Foreskin fibroblast (primary cell): ENCODE measurements at places on chromosomes 4 and X.

- no peak for DNase-seq
Measured at GRCh38 chr4:143692241-143692640, 8.2 kb downstream of the FREM3 start.

GRCh38 chr4:13705521-13706041 is 78.1 kb upstream of the BOD1L1 start:
- DNase-seq = no peak

DNA sequence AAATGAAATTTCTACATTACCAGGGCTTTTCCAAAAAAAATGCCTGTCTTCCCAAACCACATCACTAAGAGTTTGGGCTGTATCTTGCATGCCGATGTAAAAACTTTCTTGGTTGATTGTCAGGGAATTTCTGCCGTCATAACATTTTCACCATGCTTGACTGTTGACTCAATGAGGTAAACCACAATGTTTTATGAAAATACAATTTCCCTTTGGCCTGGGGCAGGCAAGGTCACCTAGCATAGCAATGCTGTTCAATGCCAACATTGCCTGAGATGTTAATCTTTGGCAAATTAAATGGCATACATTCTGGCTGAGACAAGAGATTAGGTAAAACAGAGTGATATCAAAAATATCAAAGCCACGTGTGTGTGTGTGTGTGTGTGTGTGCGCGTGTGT is 137.1 kb upstream of the TBL1X start:
- peak; percentile 58 for DNase-seq

DNA sequence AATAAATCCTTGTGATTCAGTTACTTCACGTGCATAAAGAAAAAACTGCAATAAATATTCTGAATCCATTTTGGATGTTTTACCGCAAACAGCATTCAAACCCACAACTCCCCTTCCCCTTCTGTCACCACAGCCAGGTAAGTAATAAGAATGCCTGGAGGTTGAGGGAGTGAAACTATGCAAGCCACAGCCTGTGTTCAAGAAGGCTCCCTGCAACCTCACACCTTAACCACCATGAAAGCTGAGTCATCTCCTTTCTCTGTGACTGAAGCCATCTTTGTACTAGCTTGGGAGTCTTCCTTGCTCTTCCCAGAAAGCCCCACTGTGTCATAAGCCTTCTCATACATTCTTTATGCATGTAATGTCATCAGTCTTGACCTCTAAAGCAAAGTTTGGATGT is 297.0 kb upstream of the PUDP start:
- no peak for DNase-seq

DNA sequence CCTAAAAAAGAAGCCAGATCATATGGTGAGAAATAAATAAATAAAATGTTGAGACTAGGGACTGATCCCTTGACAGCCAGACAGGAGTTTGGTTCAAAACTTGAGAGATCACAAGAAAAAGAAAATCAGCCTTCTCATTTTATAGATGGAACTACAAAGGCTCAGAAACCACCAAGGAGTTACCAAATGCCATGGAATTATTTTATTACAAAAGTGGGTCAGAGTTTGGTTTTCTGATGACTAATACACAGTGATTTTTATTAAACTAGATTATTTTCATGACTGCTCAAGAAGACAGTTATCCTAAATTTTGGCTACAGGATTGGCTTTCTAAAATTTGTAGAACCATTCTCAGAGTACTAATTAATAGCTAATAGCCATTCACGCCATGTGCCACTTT is 6.2 kb downstream of the CXCL1 start:
- DNase-seq = peak; percentile 42

DNA sequence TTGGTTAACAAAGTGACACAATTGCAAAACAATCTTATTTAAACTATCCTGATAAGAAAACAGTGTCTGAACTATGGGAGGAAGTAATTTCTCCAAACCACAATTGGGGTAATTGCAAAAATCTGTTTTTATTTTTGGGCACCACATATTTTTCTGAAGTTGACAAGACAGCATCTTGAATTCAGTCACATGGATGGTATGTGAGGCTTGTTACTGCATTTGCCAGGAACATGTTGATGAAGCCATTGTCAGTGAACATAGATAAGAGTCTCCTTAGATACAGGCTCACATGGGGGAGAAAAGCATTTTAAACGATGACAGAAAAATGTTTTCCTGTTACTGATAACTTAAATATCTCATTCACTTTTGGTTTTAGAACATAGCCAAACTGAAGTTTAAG is 5.5 kb upstream of the USP53 start:
- peak; percentile 77 for DNase-seq

DNA sequence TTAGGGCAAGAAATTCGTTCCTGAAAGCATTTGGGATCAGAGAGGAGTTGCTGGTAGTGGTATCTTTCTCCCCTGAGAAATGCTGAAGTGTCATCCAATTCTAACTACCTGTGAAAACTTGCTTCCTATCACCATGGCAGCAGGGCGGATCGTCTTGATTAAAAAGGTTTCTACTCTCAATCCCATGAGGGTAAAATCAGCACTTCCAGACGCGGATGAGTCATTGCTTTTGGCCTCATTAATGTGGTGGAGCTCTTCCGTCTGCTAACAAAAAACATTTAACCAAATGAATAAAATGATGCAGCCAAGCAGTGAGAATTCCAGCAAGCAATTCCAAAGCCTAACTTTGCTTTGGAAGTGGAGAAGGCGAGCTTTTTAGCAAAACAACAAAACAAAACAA is 325.6 kb downstream of the CAMK2D start:
- peak; percentile 91 for DNase-seq

- no peak for DNase-seq
Measured at GRCh38 chrX:109382332-109382731, 99.6 kb downstream of the GUCY2F start.

DNA sequence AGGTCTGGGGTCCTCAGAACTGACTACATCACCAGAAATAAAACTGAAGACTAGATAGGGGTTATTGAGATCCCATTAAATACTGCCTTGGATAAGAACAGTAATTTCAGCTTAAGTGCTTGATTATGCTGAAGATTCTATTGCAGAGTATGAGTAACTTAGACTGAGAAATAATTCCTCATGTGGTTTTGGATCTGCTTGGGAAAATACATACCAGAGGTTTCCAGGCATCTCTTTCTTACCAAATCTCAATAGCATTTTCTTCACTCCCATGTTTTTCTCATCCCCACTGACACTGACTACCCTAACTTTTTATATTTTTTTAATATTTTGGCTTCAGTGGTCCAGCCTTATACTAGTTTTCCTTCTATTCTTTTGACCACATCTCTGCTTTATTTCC is 92.0 kb upstream of the TEX13D start:
- DNase-seq = no peak

DNA sequence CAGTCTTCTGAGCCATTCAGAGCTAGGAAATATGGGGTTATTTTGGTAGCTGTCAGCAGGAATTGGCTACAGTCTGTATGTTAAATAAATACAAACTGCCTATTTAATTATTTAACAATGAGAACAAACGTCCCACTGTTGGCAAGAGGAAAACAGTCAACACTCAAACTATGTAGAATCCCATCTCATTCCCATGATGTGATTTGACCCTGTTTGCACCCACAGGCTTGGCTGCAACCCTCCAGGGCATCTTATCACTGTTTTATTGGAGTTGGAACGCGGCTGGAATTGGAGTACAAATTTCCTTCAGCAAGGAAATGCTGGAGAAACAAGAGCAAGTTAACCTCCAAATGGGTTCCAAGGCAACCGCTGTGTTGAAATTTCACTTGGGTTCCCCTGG is 124.0 kb downstream of the KIT start:
- peak; percentile 74 for DNase-seq

GRCh38 chr4:93263166-93263565 is 565.4 kb upstream of the ATOH1 start:
- no peak for DNase-seq
